ENCODE measurements at places on chromosomes 7 and 10.
A peak's percentile ranks its signal among the peaks of the same experiment; 100 is the strongest.

DNA sequence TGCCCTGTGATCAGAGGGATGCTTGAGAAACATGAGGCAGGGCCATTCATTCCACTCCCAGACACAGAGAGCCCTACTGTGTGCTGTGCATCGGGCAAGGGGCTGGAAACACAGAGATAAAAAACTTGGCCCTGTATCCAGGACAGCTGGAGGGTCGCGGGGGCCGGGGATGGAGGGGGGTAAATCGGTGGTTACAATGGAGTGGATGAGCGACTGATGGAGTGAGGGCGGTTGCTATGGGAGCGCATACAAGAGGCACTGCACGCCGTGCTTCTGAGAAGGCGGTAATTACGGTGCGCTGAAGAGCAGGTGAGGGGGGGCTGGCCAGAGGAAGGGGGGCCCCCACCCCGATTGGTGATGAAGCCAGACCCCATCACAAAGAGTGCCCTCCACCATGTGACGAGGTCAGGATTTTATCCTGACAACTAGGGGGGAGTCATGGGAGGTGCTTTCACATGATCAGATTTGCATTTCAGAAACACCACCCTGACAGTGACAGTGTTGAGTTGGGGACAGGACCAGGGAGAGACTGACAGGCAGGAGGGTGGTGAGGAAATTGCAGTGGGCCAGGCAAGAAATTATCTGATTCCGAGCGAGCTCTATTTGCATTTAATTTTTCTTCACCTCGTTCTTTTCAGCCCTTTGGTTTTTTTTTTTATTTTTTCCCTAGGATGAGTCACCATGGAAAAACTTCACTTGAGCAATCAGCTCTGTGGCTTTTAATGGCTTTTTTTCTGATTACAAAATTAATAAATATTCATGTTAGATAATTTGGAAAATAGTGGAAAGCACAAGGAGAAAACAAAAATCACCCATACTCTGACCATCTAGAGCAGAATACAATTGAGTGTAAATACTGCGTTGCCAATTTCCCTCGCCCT is 7.8 kb downstream of the CPA5 start:
- no peaks in the 10 kb centered on the region for H3K36me3 ChIP-seq
- H3K27me3 ChIP-seq = no peaks in the 10 kb centered on the region
- peaks cover 4% of the 10 kb centered on the region for H3K4me1 ChIP-seq
- H3K4me3 ChIP-seq = no peak overlapping the region

DNA sequence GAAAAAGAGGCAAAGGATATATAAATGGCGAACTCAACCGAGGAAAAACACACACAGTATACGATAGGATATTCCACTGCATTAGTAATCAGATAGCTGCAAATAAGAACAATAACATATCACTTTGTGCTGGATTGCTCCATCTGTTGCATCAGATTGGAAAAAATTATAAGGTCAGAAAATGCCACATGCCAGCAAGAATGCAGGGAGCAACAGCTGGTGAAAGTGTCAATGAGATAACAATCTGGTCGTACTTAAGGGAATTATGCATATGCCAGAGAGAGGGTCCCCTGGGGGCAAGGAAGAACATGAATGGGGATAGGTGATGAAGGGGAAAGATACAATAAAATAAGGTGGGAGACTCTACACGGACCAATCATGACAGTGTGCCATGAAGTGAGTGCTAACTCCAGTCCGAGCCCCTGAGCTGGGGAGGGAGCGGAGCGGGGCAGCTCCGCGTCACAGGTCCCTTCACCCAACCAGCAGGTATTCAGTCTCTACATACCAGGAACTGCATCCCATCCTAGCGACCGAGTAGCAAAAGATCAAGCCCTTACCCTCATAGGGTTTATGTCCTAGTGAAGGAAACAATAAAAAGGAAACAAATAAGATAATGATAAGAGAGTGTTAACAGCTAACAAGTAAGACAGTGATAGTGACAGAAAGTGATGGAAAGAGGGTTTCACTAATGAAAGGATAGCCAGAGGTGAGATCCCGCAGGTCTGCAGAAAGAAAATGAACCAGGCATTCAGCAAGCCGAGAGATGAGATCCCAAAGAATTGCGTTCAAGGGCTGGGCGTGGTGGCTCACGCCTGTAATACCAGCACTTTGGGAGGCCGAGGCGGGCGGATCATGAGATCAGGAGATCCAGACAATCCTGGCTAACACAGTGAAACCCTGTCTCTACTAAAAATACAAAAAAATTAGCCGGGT is 9.4 kb downstream of the MPP7 start:
- no peaks in the 10 kb centered on the region for H3K27me3 ChIP-seq
- H3K4me3 ChIP-seq = no peak overlapping the region
- H3K4me1 ChIP-seq = peaks cover 19% of the 10 kb centered on the region
- DNase-seq = no peak
- H3K36me3 ChIP-seq = no peaks in the 10 kb centered on the region

DNA sequence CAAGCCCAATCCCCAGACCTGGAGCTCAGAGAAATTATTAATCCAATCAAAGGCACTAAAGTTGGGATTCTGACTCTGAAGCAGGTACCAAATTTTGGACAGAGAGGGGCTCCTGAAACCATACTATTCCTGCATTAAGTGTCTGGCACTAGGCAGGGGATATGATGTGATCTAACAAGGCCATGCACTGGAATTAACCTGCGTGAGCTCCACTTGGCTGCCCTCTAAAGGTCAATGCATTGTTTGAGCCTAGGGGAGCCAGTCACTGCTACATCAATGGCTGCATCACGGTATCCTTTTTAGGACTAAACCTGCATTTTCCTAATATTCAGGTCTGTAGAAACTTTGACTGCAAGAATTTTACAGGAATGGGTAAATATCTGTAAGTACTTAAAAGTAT is 42.1 kb downstream of the ST8SIA6 start:
- no peaks in the 10 kb centered on the region for H3K36me3 ChIP-seq
- no peak overlapping the region for H3K4me3 ChIP-seq
- no peak for DNase-seq
- H3K4me1 ChIP-seq = no peaks in the 10 kb centered on the region

DNA sequence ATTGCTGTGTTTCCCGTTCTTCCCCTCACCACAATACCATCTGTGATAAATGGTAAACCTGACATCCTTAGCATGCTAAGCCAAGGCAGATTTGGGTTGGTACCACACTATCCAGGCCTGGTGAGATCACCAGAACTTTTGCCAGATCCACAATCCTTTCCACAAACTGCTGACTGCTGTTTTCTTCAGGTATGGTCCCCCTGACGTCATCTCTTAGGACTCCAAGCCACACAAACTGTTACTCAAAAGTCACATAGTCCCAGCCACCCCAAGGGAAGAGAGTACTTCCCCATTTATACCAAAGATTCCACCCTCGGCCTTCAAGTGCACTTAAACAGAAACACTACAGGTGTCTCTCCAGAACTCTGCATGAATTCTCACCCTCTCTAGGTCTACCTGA is 34.8 kb downstream of the SLC25A13 start:
- DNase-seq = no peak
- H3K4me1 ChIP-seq = peaks cover 7% of the 10 kb centered on the region
- no peaks in the 10 kb centered on the region for H3K36me3 ChIP-seq
- H3K27me3 ChIP-seq = no peaks in the 10 kb centered on the region
- H3K4me3 ChIP-seq = no peak overlapping the region

DNA sequence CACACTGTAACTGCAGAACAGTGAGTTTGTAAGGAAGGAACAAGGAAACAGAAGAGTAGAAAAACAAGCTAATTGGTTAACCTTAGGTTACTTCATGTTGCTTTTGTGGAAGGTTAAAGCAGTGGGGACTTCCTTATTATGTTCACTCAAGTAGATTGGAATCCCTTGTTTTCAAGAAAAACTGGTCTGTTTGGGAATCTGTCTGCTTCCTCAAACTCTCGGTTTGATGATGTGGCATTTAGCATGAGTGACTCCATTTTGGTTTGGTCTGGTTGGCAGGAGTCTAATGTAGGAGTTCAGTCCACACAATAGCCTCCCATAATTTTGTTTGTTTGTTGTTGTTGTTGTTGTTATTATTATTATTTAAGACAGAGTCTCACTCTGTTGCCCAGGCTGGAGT is 3.8 kb upstream of the TRIM56 start:
- H3K36me3 ChIP-seq = no peaks in the 10 kb centered on the region
- H3K4me1 ChIP-seq = peaks cover 19% of the 10 kb centered on the region
- H3K27ac ChIP-seq = no peak overlapping the region
- no peak overlapping the region for H3K4me3 ChIP-seq
- no peak for DNase-seq
- H3K27me3 ChIP-seq = no peaks in the 10 kb centered on the region

DNA sequence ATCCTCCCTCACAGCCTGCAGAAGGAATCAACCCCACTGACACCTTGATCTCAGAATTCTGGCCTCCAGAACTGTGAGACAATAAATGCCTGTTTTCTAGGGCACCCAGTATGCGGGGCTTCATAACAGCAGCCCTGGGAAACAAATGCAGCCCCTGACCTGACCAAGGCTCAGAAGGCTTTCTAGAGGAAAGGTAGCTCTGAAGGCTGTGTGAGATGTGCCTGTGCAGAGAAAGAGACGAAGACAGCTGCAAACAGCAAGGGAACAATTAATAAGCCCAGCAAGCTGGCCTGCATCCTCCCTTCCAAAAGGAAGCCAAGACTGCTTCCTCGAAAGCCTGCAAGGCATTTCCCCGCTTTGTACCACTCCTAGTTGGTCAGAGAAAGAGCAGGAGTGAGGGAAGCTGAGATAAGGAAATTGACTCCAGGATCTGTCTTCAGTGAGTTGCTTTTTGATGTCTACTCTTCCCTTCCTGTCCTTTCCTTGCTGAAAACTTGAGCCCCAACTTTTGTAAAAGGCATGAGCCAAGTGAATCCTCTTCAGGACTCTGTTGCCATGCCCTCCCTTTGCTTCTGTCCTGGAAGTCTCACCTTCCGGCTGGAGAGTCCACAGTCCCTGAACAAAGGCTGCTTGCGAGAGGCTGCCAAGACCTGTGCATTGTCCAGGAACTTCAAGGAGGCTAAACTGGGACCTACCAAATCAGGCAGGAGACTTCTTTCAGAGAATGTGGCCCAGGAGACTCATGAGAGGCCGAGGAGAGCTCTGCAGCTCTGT is 71.2 kb upstream of the ARID5B start:
- H3K27me3 ChIP-seq = no peaks in the 10 kb centered on the region
- H3K4me3 ChIP-seq = no peak overlapping the region
- DNase-seq = no peak
- no peaks in the 10 kb centered on the region for H3K36me3 ChIP-seq
- no peak overlapping the region for H3K27ac ChIP-seq
- H3K4me1 ChIP-seq = peaks cover 10% of the 10 kb centered on the region

DNA sequence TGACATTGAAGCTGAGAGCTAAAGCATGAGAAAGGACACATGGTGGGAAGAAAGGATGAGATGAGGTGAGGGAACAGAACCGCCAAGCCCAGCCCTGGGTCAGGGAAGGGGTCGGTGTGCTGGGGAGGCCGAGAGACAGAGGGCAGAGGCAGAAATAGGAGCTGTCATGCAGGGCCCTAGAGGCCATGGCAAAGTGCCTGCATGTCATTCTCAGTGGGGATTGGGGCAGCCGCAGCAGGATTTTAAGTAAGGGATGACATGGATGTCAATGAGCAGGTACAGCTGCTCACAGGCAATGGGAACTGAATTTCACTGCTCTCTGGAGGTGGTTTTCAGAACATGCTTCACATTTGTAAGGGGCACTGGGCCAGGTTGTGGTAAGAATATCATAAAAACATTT is 227.4 kb downstream of the RAB11FIP2 start:
- no peak overlapping the region for H3K4me3 ChIP-seq
- no peak overlapping the region for H3K27ac ChIP-seq
- H3K27me3 ChIP-seq = no peaks in the 10 kb centered on the region
- DNase-seq = no peak
- no peaks in the 10 kb centered on the region for H3K36me3 ChIP-seq
- H3K4me1 ChIP-seq = no peaks in the 10 kb centered on the region

GRCh38 chr7:12066004-12066403 is 145.1 kb upstream of the TMEM106B start:
- H3K27me3 ChIP-seq = no peaks in the 10 kb centered on the region
- no peaks in the 10 kb centered on the region for H3K36me3 ChIP-seq
- H3K4me3 ChIP-seq = no peak overlapping the region
- H3K27ac ChIP-seq = no peak overlapping the region

- no peak for DNase-seq
- no peak overlapping the region for H3K27ac ChIP-seq
- H3K4me3 ChIP-seq = no peak overlapping the region
- no peaks in the 10 kb centered on the region for H3K27me3 ChIP-seq
Measured at GRCh38 chr7:86904949-86905834, 154.3 kb downstream of the ELAPOR2 start.

DNA sequence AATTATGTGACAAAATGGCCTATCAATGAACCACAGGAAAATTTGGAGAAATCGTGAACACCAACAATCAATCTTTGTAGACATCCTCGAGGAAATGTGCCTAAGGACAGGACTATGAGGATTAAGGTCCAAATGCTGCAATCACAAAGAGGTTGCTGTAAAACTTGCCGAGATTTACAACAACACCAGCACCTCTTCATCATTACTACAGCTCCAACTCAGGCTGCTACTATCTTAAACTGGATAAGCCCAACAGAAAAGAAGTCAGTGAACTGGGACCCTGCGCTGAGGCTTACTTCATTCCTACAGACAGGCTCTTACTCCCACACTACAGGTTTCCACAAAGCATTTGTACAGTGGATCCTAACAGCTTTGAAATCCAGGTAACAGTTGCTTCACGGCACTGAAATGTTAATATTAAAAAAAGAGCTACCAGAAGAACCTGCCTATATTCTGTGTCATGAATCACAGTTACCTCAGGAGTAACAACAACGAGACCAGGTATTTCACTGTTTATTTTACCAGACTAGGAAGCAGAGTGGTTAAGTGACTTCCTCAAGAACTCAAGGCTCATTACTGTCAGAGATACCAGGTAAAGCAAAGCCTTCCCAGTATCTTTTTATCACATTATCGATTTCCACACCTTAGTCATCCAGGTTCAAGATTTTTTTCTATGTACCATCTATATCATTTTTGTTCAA is 23.9 kb downstream of the CACUL1 start:
- H3K4me1 ChIP-seq = peaks cover 57% of the 10 kb centered on the region
- DNase-seq = no peak
- no peaks in the 10 kb centered on the region for H3K27me3 ChIP-seq
- no peak overlapping the region for H3K4me3 ChIP-seq
- H3K27ac ChIP-seq = peak overlapping the region; percentile 57
- no peaks in the 10 kb centered on the region for H3K36me3 ChIP-seq

DNA sequence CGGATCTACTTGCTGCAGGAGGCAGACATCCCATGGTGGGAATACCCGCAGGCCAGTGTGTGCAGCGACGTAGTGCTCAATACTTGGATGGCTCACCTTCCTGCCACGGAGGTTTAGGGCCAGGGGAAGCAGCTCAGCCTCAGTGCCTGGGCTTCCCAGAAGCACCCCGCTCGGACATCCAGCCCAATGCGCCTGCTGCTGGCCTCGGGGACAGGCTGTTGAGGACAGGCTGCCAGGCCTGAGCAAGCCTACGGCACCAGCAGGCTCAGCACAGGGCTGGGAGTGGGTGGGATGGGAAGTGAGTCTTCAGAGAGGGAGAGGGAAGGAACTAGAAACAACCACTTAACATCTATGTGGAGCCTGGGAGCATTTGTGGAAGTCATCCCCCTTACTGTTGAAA is 441.3 kb upstream of the MGMT start:
- peaks cover 7% of the 10 kb centered on the region for H3K4me1 ChIP-seq
- no peak overlapping the region for H3K4me3 ChIP-seq
- H3K27ac ChIP-seq = no peak overlapping the region
- H3K27me3 ChIP-seq = no peaks in the 10 kb centered on the region
- no peak for DNase-seq
- H3K36me3 ChIP-seq = no peaks in the 10 kb centered on the region
